ENCODE measurements at places on chromosomes 3 and 15. TPM values are rescaled to one million over a fixed set of nuclear protein-coding genes. Genes with fewer than 3 reads are reported as not detected.

Gene HCN4
- 0.07 TPM for total RNA-seq

Gene PARP15
- total RNA-seq = not detected

Gene GNAT1
- not detected for total RNA-seq

Gene TIGIT
- not detected for total RNA-seq

Gene SLC28A1
- not detected for total RNA-seq

Gene SLC38A3
- 0.31 TPM for total RNA-seq

Gene MOBP
- total RNA-seq = 0.19 TPM

Gene GPR176
- total RNA-seq = 5.6 TPM

Gene SEC22A
- 21.0 TPM for total RNA-seq

Gene LRRIQ4
- 0.15 TPM for total RNA-seq

Gene MYL3
- not detected for total RNA-seq

Gene NISCH
- total RNA-seq = 48.6 TPM

Gene ADGRG7
- total RNA-seq = 2.7 TPM

Gene FSD2
- total RNA-seq = not detected

Gene ABHD10
- 39.7 TPM for total RNA-seq

Gene RPUSD2
- 17.0 TPM for total RNA-seq

Gene C3orf80
- total RNA-seq = not detected

Gene ACKR2
- total RNA-seq = not detected

GRCh38 chr3:126896067-126896441 is 86.9 kb upstream of the PLXNA1 start:
- DNase-seq = no peak

- no peak for DNase-seq
Observed at GRCh38 chr15:60213377-60214000, 184.3 kb downstream of the ANXA2 start.

GRCh38 chr3:46209746-46210470 is 1.8 kb upstream of the CCR1 start:
- no peak for DNase-seq

- no peak for DNase-seq
Observed at GRCh38 chr3:178480274-178480673, 56.0 kb upstream of the KCNMB2 start.

GRCh38 chr15:79919090-79919748 is 22.4 kb upstream of the MTHFS start:
- no peak for DNase-seq

GRCh38 chr15:94457661-94458060 is 226.3 kb downstream of the MCTP2 start:
- DNase-seq = no peak

DNA sequence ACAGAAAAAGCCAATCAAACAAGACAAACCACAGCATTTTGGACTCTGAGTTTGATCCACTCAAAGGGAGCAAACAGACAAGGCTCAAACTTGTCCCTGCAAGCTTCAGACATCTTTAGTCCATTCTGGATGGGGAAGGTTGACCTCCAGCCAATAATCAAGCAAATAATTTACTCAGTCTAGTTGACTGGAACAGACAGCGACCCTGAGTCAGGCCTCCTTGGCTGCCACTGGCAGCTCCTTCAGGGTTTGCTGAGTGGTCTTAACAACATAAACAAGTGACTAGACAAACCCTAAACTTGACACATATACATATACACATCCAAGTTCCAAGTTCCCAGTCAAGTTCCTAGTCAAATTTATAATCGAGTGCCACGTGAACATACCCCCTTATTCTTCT is 313.9 kb downstream of the POLQ start:
- DNase-seq = no peak

- DNase-seq = no peak
Observed at GRCh38 chr15:28078191-28078719, 20.9 kb downstream of the OCA2 start.

GRCh38 chr3:62192891-62193290 is 180.5 kb downstream of the FEZF2 start:
- no peak for DNase-seq

DNA sequence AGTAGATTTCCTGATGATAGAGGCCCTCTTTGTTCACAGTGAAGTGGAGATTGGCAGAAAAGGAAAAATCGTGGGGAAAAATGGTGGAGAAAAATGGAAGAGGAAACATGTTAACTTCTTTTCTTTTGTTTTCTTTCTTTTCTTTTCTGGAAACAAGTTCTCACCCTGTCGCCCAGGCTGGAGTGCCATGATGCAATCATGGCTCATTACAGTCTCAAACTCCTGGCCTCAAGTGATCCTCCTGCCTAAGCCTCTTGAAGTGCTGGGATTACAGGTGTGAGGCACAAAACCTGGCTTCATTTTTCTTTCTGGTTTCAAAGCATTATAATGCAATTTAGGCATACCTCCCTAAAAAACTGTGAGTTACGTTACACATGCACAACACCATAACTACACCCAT is 464.2 kb downstream of the MECOM start:
- DNase-seq = no peak

DNA sequence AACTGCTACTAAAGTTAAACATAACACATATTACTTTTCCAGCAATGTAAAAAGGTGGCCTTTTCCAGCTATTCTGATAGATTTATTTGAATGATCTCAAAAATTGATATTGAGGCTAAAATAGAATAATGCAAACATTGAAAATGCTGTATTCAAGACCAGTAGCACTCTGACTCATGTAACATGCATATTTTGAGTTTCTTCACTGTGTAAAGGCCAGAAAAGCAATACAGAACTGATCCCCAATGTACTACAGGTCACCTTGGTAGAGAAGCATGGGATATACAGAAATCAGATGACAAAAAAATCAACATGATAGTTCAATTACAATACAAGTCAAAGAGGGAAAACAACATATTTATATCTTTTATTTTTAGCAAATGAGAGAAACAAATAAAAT is 419.6 kb downstream of the DIPK2A start:
- no peak for DNase-seq

GRCh38 chr15:77426871-77427270 is 6.2 kb downstream of the HMG20A start:
- no peak for DNase-seq

GRCh38 chr3:64276131-64276530 is 50.9 kb upstream of the PRICKLE2 start:
- DNase-seq = no peak

GRCh38 chr15:41877631-41878354 is 16.1 kb downstream of the SPTBN5 start:
- DNase-seq = no peak

- DNase-seq = no peak
Observed at GRCh38 chr3:122898298-122898697, 103.4 kb downstream of the SLC49A4 start.

DNA sequence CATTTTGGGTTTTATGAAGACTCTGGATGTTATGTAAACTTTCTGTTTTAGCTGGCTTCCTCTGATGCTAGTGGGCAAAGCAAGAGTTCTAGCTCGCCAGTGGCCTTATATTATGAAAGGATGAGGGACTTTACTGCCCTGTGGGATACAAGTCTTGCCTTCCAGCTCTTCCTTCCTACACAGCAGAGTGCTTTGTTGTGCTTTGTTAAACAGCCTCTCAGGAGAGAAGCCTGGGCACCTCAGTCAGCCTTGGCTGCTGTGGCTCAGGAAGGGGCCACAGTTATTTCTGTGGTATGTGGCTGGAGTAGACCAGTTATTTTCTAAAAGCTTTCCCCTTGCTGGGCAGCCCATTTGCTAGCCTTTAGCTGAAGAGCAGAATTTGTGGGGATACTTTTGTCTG is 69.5 kb upstream of the SUCLG2 start:
- DNase-seq = no peak

- DNase-seq = peak; percentile 28
Observed at GRCh38 chr3:177928172-177928873, 607.9 kb upstream of the KCNMB2 start.

DNA sequence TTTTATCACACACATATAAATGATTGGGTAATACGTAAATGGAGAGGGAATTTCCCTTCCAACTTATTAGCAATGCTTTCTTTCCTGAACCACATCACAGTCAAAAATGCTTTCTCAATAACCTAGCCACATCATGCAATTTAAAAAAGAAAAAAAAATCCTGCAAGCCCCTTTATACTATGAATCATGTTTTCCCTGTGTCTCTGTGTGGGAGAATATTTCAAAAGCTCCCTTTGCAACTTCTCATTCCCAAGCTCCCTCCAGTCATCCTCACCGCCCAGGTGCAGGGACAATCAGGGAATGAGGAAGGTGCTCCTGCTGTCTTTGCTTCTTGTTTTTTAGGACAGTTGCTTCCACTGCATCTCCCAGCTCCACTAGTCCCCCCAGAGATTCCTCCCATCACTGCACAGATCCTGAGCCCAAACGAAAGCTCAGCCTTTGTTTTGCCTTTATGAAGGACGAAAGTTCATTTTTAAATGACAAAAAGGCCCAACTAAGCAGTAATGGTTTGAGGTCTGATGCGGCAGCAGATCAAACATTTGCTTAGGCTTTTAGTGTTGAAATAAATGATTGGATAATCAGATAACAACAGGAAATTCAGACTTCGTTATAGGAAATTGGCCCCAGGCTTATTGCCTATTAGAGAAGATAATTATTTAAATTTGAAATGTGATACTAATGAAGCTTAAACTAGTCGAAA is 47.8 kb upstream of the ADGRG7 start:
- peak; percentile 75 for DNase-seq

DNA sequence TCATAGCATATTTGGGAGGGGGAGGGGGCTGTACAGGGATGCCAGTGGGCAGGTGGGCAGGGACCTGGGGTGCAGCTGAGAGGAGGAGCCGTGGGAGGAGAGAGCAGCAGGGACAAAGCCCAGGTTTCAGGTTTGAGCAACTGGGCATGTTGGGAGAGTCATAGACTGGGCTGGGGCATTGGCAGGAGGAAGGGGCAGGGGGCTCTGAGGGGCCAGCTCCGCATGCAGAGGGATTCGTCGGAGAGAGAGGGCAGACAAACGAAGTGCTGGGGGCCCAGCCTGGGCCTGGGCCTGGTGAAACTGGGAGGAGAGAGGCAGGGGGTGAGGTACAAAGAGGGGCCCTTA is 25.2 kb downstream of the RASGRF1 start:
- DNase-seq = no peak

- DNase-seq = peak; percentile 67
Observed at GRCh38 chr3:184565421-184566211, 4.0 kb downstream of the EPHB3 start.

- DNase-seq = peak; percentile 57
Observed at GRCh38 chr3:45441584-45442310, 53.4 kb downstream of the LARS2 start.

- no peak for DNase-seq
Observed at GRCh38 chr3:106431721-106432120, 562.9 kb upstream of the CBLB start.

GRCh38 chr3:61664105-61664482 is 102.7 kb downstream of the PTPRG start:
- DNase-seq = peak; percentile 93

DNA sequence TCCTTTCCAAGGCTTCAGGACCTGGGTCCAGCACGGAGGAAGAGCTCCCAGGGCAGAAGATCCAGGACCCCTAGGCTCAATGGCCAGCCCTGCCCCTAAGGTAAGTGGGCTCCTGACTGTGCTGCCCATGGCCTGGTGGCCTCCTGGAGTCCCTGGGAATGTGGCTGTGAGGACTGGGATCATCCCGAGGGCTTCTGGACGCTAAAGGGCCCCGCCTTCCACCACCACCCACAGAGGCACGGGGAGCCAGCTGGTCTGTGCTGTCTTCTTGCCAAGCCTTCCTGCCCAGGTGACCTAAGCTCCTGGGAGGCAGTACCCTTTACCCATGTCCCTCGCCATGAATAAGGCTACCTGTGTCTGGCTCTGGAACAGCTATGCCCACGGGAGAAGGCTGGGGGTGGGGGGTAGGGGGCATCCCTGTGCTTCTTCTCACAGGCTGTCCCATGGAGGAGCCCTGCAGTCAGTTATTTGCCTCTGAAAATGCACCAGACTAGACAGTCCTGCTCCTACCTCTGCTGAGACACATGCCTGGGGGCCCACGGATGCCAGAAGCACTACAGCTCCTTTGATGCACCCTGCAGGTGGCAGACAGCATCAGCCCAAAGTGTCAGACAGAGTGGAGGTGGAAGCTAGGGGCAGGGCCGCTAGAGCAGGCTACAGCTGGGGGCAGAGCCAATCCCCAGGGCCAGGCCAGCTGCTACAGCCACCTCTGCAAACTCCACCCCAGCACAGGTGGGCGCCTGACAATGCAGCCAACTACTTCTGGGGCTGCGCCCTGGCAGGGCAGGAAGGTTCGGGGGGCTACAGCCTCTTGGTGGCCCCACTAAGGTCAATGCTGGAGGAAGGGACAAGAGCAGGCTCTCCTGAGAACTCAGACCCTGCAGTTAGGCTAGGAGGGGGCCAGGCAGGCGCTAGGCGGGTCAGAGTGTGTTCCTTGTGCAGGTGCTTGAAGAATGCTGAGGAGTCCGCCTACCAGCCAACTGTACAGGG is 90.9 kb downstream of the SEC22A start:
- DNase-seq = no peak

- no peak for DNase-seq
Observed at GRCh38 chr3:17160597-17160996, 275.8 kb downstream of the PLCL2 start.

- no peak for DNase-seq
Observed at GRCh38 chr3:40988468-40988867, 210.8 kb upstream of the CTNNB1 start.

DNA sequence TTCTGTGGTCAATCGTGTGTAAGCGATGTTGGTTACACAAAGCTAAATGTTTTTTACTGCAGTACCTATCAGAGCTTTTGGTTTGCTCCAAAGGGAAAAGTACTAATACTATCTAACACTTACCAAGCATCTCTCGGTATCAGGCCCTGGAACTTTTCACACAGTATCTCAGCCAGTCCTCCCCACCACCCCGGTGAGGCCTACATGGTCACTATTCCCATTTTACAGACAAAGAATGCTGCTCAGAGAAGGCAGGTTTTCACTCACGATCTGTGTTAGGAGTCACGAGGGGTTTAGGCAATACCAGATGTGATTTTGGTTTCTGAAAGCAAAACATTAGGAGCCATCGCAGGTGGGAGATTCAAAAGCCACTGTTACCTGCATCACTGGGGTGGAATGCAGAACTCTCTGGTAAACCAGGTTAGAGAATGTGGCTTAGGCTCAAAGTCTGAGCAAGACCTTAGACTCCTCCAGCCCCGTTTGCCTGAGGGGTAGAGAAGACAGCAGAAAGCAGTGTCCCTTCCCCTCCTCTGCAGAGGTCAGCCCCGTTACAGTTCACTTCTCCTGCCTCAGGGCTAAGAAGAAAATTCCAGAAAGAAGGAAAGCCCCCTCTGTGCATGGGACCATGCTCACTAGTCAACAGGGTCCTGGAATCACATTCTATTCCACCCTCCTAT is 57.2 kb downstream of the XXYLT1 start:
- no peak for DNase-seq

DNA sequence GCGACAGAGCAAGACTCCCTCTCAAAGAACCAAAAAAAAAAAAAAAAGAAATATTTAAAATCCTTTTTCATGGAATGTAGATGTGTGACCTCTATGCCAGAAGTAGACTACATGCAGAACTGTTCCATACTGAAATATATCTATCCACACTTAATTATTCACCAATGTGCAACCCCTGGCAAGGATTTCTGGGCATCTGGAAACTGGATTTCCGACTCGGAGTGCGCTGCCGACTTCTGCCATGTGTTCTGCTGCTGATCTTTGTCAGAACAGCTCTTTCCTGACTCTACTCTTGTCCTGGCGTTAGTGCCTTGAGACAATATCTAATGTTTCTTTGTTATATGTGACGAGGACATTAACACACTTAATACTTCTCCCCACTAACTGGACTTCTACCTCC is 11.7 kb downstream of the LIPH start:
- no peak for DNase-seq

- DNase-seq = no peak
Observed at GRCh38 chr15:64284042-64284441, 71.9 kb downstream of the CSNK1G1 start.

- DNase-seq = peak; percentile 71
Observed at GRCh38 chr3:147619921-147620560, 210.9 kb downstream of the ZIC1 start.
